Stimulated activated CD4-positive, alpha-beta T cell treated with anti-CD3 and anti-CD28 coated beads, TNF-alpha, amount 100 ng/mL, for 4 hours (primary cell): ENCODE measurements at places on chromosomes 11 and 22.

DNA sequence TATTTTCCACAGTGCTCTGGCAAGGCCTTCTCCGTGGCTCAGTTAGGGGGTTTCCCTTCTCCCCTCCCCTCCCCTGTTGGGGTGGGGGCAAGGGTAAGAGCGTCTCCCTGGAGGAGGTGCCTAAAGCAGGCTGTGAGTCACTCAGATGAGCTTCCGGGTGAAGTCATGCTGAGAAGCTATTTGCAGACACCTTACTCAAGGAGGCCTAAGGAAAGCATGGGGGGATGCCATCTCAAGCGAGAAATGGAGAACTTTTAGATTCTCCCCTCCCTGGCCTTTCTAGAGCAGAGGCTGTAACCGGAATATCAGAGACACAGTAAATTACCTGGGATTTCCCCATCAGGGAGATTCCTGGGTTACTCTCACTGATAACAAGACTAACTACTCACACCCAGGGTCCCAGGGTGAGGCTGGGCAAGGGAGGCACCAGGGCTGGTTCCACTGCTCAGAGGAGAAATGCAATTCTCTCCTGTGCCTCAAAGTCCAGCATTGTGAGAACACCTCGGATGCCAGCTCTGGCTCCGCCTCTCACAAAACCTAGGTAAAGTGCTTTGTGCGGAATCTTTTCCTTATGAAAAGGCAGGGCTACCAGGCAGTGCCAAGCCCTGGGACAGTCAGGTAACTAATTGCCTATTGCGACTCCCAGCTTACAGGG is 123.6 kb downstream of the ABTB2 start:
- DNase-seq = peak; percentile 38

DNA sequence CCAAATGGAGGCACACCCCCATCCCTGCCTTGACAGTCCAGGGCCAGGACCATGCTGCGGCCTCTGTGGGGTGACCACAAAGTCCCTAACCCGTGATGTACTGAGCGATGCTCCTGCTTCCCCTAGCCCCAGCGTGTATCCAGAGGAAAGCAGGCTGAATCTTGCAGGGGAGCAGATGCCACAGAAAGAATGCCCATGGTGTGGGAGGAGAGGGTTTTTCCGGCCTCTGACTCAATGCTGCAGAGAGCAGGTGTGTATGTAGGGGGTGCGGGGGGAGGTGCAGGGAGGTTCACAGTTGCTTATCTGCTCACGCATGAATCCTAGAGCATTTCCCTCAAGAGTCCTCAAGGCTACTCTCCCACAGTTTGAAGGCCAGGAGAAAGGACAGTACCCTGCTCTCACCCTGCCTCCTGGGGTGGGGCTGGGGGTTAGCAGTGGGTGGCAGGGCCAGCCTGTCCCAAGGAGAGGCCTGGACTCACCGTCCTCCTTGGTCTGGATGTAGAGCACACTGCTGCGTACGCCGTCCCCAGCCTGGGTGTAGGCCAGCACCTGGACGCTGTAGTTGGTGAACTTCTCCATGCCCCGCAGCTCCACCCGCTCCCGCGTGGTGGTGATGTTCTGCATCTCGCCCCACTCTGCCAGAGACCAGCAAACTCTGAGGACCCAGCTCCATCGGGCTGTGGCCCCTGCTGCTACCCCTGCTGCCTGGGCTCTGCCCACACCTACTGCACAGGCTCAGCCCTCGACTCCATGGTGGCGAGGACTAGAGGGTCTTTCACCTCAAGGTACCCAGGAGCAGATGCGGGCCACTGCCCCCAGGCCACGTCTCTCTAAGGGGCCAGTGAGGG is 130.8 kb downstream of the CEP164 start:
- no peak for DNase-seq

- no peak for DNase-seq
These were observed 269.6 kb downstream of the LRRC4C start for GRCh38 chr11:41189701-41190436.

GRCh38 chr11:44793350-44794090 is 66.8 kb downstream of the TSPAN18 start:
- no peak for DNase-seq

DNA sequence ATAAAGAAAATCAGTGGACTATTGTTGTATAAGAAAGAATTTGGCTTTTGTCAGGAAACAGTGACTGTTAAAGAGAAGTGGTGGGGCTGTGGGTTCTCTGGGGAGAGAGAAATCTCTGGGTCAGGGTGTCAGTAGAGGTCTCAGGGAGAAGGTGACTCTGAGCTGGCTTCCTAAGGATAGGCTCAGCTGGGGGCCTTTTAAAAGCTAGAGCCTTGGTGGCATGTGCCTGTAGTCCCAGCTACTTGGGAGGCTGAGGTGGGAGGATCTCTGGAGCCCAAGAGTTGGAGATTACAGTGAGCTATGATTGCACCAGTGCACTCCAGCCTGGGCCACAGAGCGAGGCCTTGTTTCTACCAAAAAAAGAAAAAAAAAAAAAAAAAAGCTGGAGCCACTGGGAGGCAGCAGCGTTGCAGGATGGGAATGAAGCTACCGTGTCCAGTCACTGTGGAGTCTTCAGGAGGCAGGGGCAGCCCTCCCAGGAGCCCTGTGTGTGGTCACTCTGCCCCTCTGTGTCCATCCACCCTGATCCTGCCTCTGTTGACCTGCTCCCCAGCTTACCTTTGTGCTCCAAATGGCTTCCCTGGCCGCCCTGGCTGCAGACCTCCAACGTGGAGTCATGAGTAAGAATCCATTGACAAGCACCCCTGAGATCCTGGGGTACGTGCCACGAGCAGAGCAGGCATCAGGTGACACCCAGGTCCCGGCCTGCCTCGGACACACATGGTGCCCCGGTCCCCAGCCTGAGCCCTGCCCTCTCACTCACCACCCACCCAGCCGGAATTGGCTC is 5.4 kb upstream of the MIF start:
- DNase-seq = no peak

DNA sequence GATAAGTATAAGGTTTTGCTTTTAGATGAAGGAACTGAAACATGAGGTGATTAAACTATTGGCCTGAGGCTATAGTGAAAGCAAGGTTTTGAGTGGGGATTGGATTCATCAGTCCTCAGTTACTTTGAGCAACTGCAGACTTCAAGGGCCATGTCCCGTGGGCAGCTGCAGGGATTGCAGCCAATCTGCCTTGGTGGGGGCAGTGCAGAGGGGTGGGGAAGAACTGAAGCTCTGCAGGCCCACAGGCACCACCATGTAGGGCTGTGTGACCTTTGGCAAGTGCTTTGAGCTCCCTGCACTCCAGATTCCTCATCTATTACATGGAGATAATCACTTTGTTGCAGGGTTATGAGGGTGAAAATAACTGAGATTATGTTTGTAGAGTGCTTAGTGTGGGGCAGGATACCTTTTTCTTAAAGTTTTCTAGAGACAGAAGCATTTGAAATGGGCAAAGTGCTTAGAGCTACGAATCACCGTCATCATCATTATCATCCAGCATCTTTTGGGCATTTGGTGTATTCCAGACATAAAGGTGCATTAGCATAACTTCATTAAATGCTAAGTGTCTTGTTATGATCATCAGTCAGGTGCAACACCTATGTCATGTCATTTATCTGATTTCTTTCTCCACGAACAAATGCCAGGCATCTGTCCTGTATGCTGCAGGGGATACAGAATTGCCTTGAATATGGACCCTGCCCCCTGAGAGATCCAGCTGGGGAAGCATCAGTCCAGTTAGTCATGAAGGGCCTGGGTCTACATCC is 72.1 kb upstream of the TENM4 start:
- no peak for DNase-seq

GRCh38 chr11:93652679-93653078 is 8.8 kb upstream of the CEP295 start:
- no peak for DNase-seq

- DNase-seq = no peak
These were observed 18.2 kb downstream of the ARVCF start for GRCh38 chr22:19998232-19998951.

DNA sequence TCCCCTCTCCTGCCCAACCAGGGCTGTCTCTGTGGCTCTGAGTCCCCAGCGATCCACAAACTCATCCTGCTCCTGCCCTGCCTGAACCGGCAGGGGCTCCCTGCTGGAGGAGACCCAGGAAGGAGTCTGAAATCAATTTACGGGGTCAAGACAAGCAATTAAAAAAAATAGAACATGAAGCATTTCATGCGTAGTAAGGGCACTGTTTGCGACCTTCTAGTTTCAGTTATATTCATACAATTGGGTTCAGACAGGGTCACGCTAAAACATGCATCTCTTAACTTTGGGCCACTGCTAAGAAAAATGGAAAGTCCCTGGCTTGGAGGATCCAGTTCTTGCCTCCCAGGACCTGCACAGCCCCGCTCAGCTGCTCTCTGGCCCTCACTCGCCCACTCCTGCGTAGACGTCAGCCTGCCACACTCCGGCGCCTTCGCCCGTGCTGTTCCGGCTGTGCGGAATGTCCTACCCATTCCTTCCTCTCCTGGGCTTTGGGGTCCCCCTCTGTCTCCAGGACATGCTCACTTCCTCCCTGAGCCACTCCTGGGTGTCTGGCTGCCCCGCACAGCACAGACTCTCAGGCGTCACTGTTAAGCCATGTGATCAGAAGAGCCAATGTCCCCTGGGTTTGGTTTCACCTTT is 12.8 kb downstream of the NFAM1 start:
- no peak for DNase-seq

GRCh38 chr11:116326146-116326545 is 446.6 kb downstream of the BUD13 start:
- DNase-seq = no peak

DNA sequence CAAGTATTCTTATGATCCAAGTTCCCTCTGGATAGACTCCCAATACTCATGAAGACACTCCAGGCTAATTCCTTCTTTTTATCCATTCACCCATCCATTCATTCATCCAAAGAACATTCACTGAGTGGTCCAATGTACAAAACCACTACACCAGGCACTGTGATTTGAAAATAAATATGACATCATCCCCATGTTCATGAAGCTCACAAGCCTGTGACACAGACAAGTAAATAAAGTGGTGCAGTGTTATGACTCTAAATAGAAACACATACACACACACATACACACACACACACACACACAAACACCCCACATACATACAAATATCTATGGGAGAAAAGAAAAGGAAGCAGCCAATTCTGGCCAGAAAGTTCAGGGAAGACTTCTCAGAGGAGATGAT is 35.5 kb downstream of the MTMR2 start:
- no peak for DNase-seq

- no peak for DNase-seq
These were observed 52.1 kb downstream of the MYH9 start for GRCh38 chr22:36335621-36336020.

DNA sequence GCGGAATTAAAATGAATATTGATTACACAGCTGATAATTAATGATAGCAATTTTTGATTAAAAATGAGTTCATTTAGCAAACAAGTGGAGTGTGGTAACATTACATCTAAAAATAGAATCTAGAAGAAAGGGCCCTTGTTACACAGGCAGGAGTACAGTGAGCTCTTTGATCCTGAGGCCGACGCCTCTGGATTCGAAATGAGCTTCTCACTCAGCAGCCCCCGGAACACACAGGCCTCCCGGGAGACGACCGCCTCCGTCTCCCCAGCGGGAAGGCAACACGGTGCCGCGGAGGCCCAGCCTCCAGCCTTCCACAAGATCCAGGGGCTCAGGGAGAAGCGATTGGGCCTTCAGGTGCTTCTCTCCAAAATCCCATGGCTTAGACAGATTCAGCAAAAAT is 379.1 kb downstream of the BRD1 start:
- no peak for DNase-seq

GRCh38 chr22:42764895-42765363 is 44.3 kb upstream of the A4GALT start:
- no peak for DNase-seq

DNA sequence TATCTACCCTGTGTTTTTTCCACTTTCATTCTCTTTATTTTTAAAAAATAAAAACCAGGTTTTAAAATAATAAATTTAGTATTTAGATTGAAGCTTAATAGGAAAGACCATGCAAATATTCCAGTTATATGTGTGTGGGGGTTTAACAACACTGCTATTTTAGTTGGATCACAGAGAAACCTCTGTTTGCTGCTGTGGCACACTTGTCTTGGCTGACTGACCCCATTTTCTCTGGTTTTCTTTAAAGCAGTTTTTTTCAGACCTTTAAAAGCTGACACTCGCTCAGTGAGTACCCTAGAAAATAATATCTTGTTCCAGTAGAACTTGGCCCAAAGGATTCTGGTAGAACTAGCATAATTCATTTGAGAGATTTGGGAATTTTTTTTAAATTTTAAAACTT is 31.6 kb downstream of the ACER3 start:
- DNase-seq = no peak

GRCh38 chr11:13343067-13343466 is 65.5 kb downstream of the BMAL1 start:
- no peak for DNase-seq

DNA sequence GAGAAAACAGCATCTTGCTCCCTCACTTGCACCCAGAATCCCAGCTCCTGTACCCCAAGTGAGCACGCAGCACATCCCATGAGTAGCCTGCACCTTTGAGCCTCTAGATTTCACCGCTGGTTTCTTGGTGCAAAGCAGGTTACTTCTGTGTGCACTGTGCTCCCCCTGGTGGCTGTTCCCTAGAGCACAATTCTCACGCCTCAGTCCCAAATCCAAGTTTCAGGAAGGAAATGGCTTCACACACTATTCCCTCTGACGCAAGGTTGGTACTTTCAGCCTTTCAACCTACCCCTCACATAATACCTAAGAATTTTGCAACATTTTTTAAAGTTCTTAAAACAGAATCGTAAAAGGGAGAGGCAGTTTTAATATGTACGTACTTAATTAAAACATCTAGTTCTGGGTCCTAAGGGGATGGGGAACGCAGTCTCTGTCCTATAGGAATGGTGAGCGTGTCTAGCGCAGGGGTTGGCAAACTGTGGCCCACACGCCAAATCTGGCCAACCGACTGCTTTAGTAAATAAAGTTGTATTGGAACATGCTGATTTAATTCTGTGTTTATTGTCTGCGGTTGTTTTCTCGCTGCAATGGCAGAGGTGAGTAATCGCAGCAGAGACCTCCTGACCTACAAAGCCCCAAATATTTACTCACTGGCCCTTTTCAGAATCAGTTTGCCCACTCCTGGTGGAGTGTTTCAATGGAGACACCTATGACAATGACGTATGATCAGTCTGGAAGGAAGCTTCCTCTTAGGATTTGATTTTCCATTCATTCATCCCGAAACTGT is 27.5 kb downstream of the DHCR7 start:
- no peak for DNase-seq

GRCh38 chr22:46192210-46192993 is 42.1 kb downstream of the PPARA start:
- DNase-seq = no peak

DNA sequence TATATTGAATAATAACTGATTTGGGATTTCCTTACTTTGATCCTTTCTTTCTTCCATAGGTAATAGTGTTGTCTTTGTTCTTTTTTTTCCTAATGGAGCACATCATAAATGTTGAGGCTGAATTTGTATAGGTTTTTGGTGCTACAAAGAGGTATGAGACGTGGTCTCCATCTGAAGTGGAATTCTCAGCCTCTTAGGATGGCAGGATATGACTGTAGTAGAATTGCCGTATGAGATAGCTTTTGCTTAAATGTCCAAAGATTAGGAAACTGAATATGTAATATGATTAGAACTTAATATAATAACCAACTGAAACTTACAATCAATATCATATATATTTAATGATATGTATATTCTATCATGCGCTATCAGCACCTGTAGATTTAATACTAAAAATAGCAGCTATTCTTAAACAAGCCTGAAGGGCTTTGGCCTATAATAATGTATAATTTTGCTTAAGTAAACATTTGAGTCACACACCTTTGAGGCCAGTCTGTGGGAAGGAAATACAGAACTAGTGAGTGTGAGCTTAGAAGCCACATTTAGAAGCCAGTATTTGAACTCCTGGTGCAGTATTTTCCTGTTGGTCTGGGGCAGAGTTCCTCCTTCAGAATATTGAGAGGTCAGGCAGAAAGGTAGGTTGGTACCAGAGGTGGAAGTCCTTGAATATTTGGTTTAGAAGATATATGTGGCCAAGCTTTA is 62.6 kb downstream of the SWAP70 start:
- no peak for DNase-seq
